ENCODE measurements at places on chromosomes 12 and 14. TPM values are rescaled to one million over a fixed set of nuclear protein-coding genes. Genes with fewer than 3 reads are reported as not detected.
A peak's percentile ranks its signal among the peaks of the same experiment; 100 is the strongest.

- DNase-seq = no peak
- no peaks in the 10 kb centered on the region for H3K27me3 ChIP-seq
- peaks cover 21% of the 10 kb centered on the region for H3K36me3 ChIP-seq
- H3K4me3 ChIP-seq = peak overlapping the region; percentile 80
- H3K27ac ChIP-seq = no peak overlapping the region
- H3K4me1 ChIP-seq = peaks cover 50% of the 10 kb centered on the region
Observed at GRCh38 chr12:121534495-121535148, 46.2 kb downstream of the KDM2B start.

- no peaks in the 10 kb centered on the region for H3K4me1 ChIP-seq
- H3K4me3 ChIP-seq = no peak overlapping the region
- DNase-seq = no peak
- peaks cover 25% of the 10 kb centered on the region for H3K36me3 ChIP-seq
- H3K27ac ChIP-seq = no peak overlapping the region
Observed at GRCh38 chr14:64110802-64111201, 183.4 kb downstream of the ESR2 start.

DNA sequence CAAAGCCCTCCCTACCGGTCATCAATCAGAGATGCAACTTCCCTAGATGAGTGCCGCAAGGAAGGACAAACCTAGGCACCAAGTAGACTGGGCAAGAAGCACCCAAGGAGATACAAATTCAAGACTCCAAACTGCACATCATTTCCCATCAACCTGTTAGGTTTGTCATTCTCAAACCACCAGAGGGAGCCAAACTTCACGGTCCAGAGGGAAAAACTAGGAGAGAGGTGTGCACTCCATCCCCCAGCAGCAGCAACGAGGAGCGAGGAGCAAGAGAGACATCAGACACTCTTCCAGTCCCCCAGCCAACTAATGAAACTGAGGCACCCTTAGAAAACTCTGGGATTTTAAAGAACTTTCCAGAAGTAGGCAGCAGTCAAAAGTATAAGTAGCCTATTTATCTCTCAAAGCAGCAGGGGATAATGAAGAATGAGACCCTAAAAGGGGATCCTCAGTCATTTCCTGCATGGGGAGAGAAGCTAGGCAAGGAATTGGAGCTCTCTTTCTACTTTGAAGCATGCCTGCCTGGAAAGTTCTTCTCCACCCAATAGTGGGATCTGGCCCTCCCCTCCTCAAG, 37.0 kb upstream of the NT5DC3 start:
- no peaks in the 10 kb centered on the region for H3K27me3 ChIP-seq
- H3K27ac ChIP-seq = no peak overlapping the region
- H3K4me3 ChIP-seq = no peak overlapping the region
- no peaks in the 10 kb centered on the region for H3K36me3 ChIP-seq
- H3K4me1 ChIP-seq = no peaks in the 10 kb centered on the region
- DNase-seq = no peak

DNA sequence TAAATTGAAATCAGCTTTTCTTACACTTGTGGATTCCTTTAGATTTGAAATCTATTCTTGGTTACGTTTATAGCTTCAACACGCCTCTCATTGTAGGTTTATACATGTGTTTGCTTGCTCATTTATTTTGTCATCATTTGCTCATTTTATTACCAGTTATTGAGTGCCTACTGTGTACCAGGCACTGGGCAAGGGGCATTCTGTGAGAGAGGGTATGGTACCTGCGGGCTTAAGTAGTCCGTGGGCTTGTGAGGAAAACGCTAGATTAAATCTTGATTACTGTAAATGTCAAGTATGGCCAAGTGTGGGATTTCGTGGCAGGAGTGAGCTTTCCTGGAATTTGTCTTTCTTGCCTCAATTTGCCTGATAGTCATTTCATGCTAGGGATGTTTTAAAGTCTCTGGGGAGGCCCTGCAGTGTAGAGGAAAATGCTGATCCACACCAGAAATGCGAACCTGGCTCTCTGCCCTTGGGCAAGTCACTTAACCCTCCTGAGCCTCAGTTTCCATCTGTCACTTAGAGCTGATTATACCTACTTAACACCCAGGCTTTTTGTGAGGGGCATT, 92.7 kb downstream of the CACNA1C start:
- no peaks in the 10 kb centered on the region for H3K27me3 ChIP-seq
- H3K4me1 ChIP-seq = no peaks in the 10 kb centered on the region
- no peak for DNase-seq

GRCh38 chr12:22634883-22635282, 9.9 kb downstream of the ETNK1 start:
- H3K4me3 ChIP-seq = no peak overlapping the region
- no peak for DNase-seq
- H3K36me3 ChIP-seq = peaks cover 26% of the 10 kb centered on the region
- H3K4me1 ChIP-seq = peaks cover 5% of the 10 kb centered on the region

GRCh38 chr12:53758081-53758729, 6.4 kb upstream of the CISTR start:
- no peak overlapping the region for H3K4me3 ChIP-seq
- H3K27ac ChIP-seq = no peak overlapping the region
- no peak for DNase-seq
- H3K27me3 ChIP-seq = peaks cover 28% of the 10 kb centered on the region
- no peaks in the 10 kb centered on the region for H3K36me3 ChIP-seq

GRCh38 chr12:94262228-94263010, 114.0 kb downstream of the PLXNC1 start:
- DNase-seq = peak; percentile 93
- peaks cover 48% of the 10 kb centered on the region for H3K4me1 ChIP-seq
- H3K4me3 ChIP-seq = peak overlapping the region; percentile 38
- peaks cover 50% of the 10 kb centered on the region for H3K36me3 ChIP-seq

GRCh38 chr12:104701756-104702155, 245.0 kb downstream of the CHST11 start:
- DNase-seq = no peak
- H3K27ac ChIP-seq = no peak overlapping the region
- H3K27me3 ChIP-seq = no peaks in the 10 kb centered on the region
- no peak overlapping the region for H3K4me3 ChIP-seq
- H3K4me1 ChIP-seq = peaks cover 45% of the 10 kb centered on the region

DNA sequence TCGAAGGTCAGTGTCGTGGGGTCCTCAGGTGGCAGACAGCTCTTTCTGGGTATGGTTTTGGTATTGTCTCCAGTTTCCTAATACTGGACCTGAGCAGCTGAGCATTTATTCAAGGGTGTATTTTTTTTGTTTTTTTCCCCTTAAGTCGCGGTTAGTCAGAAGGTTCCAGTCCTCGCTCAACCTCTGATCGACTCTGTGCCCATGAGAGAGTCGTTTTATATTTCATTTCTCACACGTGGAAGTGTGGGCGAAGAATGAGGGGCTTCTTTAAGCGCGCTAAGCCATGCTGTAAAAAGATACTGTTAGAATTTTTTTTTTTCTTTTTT, 499 bp downstream of the MIPOL1 start:
- H3K27me3 ChIP-seq = no peaks in the 10 kb centered on the region
- peaks cover 19% of the 10 kb centered on the region for H3K4me1 ChIP-seq
- H3K36me3 ChIP-seq = no peaks in the 10 kb centered on the region
- no peak for DNase-seq

DNA sequence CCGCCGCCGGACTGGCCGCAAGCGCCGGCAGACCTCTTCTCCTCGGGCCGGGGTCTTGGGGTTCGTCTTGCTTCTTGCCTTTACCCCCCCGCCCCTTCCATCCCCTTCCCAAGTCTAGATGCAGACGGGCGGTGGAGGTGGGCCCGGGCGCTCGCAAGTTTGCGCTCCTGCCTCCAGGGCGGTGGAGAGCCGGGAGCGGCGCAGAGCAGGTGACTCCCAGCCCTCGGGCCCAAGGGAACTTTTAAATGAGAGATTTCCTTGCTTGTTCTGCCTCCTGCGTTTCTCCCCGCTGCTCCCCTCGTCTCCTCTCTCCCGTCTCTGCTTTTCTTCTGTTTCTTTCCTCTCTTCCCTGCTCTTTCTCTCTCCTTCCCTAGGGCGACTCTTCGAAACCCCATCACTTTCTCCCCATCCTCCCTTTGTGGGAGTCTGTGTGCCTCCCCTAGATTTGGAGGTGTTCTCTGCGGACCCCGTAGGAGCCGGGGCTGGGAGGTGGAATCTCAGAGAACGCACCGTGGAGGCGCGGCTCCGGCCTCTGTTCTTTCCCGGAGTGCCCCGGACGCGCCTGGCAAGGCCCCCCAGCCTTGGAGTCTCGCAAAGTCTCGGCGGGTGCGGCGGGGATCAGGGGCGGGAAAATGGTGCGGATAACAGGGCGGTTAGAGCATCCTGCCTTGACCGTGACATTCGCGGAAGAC, 114.7 kb upstream of the MYL2 start:
- peak; percentile 55 for DNase-seq
- peaks cover 42% of the 10 kb centered on the region for H3K4me1 ChIP-seq
- H3K36me3 ChIP-seq = no peaks in the 10 kb centered on the region
- H3K4me3 ChIP-seq = no peak overlapping the region
- H3K27me3 ChIP-seq = peaks cover 47% of the 10 kb centered on the region

GRCh38 chr12:62758216-62758615, 176.7 kb downstream of the PPM1H start:
- no peak overlapping the region for H3K27ac ChIP-seq
- no peaks in the 10 kb centered on the region for H3K27me3 ChIP-seq
- no peak for DNase-seq
- no peaks in the 10 kb centered on the region for H3K36me3 ChIP-seq
- no peaks in the 10 kb centered on the region for H3K4me1 ChIP-seq
- H3K4me3 ChIP-seq = no peak overlapping the region

DNA sequence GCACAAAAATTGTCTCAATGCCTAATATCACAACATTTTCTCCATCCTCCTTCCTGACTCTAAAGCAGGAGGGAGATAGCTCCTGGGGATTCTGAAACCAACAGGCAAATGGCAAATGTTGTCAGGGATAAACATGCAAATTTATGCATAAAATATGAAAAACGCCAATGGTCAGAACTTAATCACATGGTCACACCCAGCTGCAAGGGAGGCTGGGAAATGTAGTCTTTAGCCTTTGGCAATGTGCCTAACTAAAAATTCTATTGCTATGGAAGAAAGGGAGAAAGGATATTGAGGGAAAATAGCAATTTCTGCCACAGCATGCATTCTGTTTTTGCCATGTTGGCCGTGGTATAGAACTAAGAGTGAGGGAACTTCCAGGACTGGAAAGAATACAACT, 11.7 kb upstream of the OASL start:
- no peak for DNase-seq
- H3K4me1 ChIP-seq = no peaks in the 10 kb centered on the region
- H3K36me3 ChIP-seq = no peaks in the 10 kb centered on the region
- no peaks in the 10 kb centered on the region for H3K27me3 ChIP-seq

DNA sequence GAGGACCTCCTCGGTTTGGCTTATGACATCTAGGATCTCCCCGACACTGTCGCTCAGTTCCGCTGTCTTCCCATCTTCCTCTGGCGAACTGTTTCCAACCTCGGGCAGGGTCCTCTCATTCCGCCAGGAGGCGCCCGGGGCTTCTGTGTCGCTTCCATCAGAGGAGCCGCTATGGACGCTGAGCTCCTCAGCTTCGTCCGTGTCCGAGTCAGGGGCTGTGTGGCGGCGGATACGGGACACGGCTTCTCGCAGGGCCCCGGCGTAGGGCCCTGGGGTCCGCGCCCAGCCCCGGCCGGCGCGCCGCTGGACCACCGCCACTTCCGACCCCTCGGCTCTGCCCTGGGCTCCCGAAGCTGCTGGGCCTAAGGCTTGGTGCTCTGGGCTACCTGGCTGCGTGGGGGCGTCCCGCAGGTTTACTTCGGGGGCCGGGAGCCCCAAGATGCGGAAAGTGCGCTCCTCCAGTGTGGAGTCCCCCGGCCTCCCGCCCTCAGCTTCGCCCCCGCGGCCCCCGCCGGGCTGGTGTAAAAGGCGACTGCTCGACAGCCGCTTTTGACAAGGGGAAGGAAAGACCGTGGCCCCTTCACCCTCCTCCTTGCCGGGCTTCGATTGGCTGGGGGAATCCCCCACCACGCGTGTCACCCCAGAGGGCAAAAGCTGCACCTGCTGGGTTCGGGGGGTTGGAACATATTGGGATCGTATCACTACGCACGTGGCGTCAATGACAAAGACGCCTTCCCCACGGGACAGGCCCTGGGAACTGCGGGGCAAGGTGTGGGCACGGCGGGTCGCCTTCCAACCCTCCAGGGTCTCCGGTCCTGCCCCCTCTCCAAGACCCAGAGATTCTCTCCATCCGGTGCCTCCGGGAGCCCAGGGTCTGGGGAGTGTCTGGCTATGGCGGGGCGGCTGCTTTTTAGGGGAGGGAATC, 2.1 kb downstream of the DDN start:
- DNase-seq = peak; percentile 93
- H3K27ac ChIP-seq = no peak overlapping the region
- peaks cover 64% of the 10 kb centered on the region for H3K27me3 ChIP-seq
- H3K4me1 ChIP-seq = peaks cover 31% of the 10 kb centered on the region
- H3K4me3 ChIP-seq = peak overlapping the region; percentile 55

DNA sequence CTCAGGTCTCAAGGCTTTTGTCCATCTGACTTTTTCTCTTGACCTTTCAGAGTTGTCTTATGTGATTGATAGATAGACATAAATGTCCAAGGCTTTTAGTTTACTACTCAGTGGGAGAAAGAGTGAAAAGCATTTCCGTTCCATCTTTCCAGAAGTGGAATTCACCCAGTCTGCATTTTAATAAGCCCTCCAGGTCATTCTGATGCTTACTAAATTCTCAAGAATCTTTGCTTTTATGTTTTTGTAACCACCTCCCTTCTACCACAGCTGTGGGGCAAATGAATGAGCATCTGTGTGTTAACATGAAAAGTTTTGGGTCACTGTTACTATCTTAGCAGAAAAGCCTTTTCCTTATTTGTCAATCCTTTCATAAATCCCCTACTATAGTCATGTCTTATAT, 251.4 kb downstream of the LRIG3 start:
- H3K36me3 ChIP-seq = no peaks in the 10 kb centered on the region
- H3K4me1 ChIP-seq = no peaks in the 10 kb centered on the region
- H3K27me3 ChIP-seq = no peaks in the 10 kb centered on the region
- H3K4me3 ChIP-seq = no peak overlapping the region
- H3K27ac ChIP-seq = no peak overlapping the region
- DNase-seq = no peak

Gene TMPRSS12
- total RNA-seq = not detected

Gene PRPH
- total RNA-seq = 2.6 TPM

Gene PPP4R4
- 0.94 TPM for total RNA-seq

Gene ACTR6
- 32.4 TPM for total RNA-seq

Gene KRT82
- total RNA-seq = not detected

Gene ACADS
- total RNA-seq = 21.4 TPM

Gene MFAP5
- total RNA-seq = 0.57 TPM

Gene WIF1
- not detected for total RNA-seq

Gene IRAK4
- 97.9 TPM for total RNA-seq

Gene KLHDC1
- total RNA-seq = 11.4 TPM

Gene GPR33
- not detected for total RNA-seq

All from spleen (tissue), 13 donors.